Activated CD8-positive, alpha-beta T cell treated with anti-CD3 and anti-CD28 coated beads, Interleukin-2, amount 10 ng/mL, durations not matched to agents 7 days and 5 days (primary cell): ENCODE measurements at places on chromosomes 7 and 10. TPM values are rescaled to one million over a fixed set of nuclear protein-coding genes. Genes with fewer than 3 reads are reported as not detected.
A peak's percentile ranks its signal among the peaks of the same experiment; 100 is the strongest.

Gene CPN1
- not detected for total RNA-seq

GRCh38 chr10:126868371-126868770 is 36.9 kb upstream of the DOCK1 start:
- H3K4me3 ChIP-seq, result no peak overlapping the region
- no peaks in the 10 kb centered on the region for H3K36me3 ChIP-seq

- H3K27ac ChIP-seq, result no peak overlapping the region
- H3K36me3 ChIP-seq, result no peaks in the 10 kb centered on the region
- H3K4me3 ChIP-seq, result no peak overlapping the region
- no peak for DNase-seq
- H3K4me1 ChIP-seq, result no peaks in the 10 kb centered on the region
- no peaks in the 10 kb centered on the region for H3K27me3 ChIP-seq
Observed at GRCh38 chr7:137360087-137360679, 16.6 kb upstream of the PTN start.

GRCh38 chr7:18347170-18347569 is 148.4 kb upstream of the HDAC9 start:
- no peak overlapping the region for H3K27ac ChIP-seq
- no peak overlapping the region for H3K4me3 ChIP-seq
- H3K4me1 ChIP-seq, result no peaks in the 10 kb centered on the region
- no peaks in the 10 kb centered on the region for H3K27me3 ChIP-seq

DNA sequence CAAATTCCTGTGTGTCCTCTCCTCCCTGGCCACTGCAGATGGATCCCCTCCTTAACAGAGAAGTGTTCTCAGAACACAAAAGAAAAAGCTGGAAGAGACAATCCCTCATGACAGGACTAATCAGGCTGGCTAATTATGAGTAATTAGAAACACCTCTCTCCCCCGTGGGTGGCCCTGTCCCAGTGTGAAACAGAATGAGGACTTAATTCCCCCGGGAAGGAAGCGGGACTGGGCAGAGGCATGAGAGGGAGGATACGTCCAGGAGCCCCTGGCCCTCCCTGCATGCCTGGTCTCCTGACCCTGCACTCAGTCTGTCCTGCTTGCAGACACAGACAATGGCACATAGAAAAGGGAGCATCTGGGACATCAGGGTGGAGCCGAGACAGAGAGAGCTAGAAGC is 7.6 kb upstream of the ADCYAP1R1 start:
- H3K27me3 ChIP-seq, result peaks cover 35% of the 10 kb centered on the region
- H3K36me3 ChIP-seq, result no peaks in the 10 kb centered on the region
- H3K27ac ChIP-seq, result no peak overlapping the region
- no peak for DNase-seq

DNA sequence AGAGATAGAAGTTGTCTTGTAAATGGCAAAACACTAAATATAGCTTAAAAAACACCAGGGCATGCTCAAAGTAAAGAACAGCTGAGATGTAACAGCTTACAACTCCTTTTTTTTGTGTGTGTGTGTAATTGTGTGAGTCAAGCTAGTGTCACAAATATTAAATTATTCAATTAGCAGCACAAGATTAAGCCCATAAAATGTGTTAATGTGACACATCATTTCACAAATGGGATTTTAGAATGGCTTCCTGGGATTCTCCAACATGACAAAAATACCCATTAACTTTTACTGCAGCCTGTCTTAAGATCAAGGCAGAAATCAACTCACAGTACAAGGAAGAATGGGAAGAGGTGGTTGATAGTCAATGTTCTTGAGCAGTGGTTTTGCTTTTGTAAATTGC is 251.4 kb downstream of the KIF20B start:
- DNase-seq, result no peak
- no peaks in the 10 kb centered on the region for H3K4me1 ChIP-seq
- H3K27me3 ChIP-seq, result peaks cover 8% of the 10 kb centered on the region

DNA sequence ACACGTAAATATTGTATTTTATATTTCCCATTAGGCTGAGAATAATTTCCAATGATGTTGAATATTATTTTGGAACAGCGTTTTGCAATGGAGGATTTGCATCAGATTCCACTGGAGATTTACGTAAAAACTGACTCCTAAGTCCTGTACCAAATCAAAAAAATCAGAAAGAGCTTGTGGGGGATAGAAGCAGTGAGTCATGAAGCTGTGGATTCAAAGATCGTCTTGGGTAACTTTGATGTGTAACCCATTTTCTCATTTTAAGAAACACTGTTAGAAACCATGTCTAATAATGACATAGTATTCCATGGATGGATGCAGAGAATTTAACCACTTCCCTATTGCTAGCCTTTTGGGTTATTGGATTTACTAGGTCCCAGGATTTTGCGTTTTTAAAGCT is 158.6 kb downstream of the INHBA start:
- no peaks in the 10 kb centered on the region for H3K27me3 ChIP-seq
- no peak overlapping the region for H3K27ac ChIP-seq
- no peak overlapping the region for H3K4me3 ChIP-seq

GRCh38 chr7:92647652-92648051 is 57.5 kb upstream of the FAM133B start:
- peak overlapping the region; percentile 40 for H3K27ac ChIP-seq
- peaks cover 81% of the 10 kb centered on the region for H3K4me1 ChIP-seq

Gene AHR
- 43.7 TPM for total RNA-seq

DNA sequence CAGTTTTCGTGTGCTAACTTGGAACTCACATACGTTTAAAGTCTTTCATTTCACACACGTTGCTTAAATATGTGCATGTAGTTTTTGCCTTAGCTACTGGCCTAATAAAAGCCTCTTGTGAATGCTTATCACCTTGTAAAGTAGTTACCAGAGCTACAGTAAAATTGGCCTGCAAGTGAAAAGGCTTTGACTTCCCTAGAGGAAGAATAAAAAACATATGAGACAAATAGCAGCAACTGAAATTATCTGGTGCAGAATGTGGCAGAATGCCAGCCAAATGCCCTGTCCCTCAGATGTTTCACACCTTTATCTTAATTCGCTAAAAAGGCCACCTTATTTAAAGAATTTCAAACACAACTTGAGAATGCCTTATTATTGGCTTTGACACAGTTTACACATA is 28.1 kb upstream of the RPA3 start:
- DNase-seq, result no peak
- no peaks in the 10 kb centered on the region for H3K27me3 ChIP-seq
- peaks cover 10% of the 10 kb centered on the region for H3K4me1 ChIP-seq
- no peak overlapping the region for H3K27ac ChIP-seq
- no peaks in the 10 kb centered on the region for H3K36me3 ChIP-seq

Gene MBL2
- total RNA-seq, result not detected

DNA sequence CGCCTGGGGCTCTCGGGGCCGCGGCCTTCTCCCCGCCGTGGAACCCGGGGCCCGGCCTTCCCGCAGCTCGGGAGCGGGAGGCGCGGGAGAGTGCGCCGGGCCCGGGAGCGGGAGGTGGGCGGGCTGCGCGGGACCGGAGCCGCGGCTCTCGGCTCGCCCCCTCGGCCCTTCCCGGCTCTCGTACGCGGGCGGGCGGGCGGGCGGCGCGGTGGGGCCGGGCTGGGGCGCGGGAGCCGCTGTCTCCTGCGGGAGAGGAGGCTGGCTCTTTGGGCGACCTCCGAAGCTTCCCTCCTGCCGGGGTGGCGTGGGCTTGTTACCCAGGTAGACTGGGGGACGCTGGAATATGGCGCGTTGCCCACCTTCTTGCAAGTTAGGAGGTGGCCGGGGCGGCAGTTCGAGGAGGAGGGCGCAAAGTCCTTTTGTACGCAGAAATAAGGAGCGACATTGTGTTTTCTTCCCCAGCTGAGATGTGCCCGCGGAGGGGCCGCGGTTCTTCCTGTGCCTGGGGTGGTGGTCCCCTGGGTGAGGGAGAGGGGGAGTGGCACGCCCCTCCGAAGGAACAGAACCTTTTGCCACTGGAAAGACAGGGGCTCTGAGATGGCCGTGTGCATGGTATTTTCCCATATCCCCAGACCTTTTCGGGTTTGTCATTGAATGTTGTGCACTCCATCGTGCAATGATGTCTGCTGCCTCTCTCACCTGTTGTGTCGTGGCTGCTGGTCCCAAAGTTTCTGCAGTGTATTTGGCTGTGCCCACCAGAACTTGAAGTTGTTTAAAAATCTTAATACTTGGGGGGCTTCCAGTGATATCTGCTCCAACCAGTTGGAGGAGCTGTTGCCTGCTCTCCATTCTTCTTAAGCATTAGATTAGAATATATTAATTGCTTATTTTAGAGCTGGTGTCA is 844 bp downstream of the NRF1 start:
- H3K4me1 ChIP-seq, result peaks cover 56% of the 10 kb centered on the region
- H3K4me3 ChIP-seq, result peak overlapping the region; percentile 92
- H3K27ac ChIP-seq, result peak overlapping the region; percentile 88
- DNase-seq, result peak; percentile 53
- H3K36me3 ChIP-seq, result peaks cover 19% of the 10 kb centered on the region

DNA sequence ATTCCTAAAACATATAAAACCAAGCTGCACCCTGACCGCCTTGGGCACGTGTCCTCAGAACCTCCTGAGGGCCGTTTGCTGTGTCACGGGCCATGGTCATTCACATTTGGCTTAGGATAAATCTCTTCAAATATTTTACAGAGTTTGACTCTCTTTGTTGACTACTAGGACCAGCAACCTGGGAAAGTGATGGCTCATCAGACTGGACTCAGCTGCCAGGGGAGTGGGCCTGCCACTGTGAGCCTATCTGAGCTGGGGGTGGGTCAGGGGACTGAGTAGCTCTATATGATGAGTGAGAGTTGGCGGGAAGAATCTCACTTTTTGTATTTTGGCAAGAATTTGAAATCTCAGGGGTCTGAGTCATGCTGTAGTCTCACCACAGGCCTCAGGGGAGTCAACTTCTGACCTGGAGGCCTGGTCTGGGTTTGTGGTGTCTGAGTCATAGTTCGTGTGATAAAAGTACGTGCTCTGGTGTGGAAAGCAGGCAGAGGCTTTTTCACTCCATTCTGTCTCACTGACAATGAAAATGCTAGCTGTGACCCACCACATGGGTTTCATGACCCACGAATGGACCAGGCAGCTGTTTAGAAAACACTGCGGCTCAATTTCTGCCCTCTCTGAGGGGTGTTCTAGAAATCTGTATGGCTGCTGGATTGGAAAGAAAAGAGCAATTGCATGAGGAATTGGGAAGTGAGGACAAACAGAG is 4.2 kb upstream of the UPP1 start:
- H3K4me1 ChIP-seq, result peaks cover 60% of the 10 kb centered on the region
- peak overlapping the region; percentile 55 for H3K4me3 ChIP-seq
- no peaks in the 10 kb centered on the region for H3K27me3 ChIP-seq

DNA sequence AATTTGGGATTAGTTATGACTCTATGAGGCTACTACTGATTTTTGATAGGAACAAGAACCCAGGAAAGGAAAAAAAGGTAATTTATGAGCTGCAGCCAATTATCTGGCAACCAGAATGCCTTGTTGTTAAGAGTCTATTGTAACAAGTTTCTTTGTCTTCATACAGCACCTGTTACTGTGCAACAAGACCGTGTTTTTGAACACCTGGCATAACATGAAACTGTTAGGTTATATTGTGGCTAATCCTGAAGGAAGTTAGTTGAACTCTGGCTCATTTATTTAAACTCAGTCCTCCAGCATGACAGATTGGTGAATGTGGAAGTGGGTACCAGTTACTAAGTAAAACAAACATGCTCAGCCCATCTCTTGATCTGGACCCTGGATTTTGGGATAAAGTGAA is 33.0 kb downstream of the RALA start:
- H3K27me3 ChIP-seq, result no peaks in the 10 kb centered on the region
- DNase-seq, result no peak
- peaks cover 41% of the 10 kb centered on the region for H3K36me3 ChIP-seq
- H3K27ac ChIP-seq, result no peak overlapping the region
- H3K4me3 ChIP-seq, result no peak overlapping the region
- no peaks in the 10 kb centered on the region for H3K4me1 ChIP-seq

DNA sequence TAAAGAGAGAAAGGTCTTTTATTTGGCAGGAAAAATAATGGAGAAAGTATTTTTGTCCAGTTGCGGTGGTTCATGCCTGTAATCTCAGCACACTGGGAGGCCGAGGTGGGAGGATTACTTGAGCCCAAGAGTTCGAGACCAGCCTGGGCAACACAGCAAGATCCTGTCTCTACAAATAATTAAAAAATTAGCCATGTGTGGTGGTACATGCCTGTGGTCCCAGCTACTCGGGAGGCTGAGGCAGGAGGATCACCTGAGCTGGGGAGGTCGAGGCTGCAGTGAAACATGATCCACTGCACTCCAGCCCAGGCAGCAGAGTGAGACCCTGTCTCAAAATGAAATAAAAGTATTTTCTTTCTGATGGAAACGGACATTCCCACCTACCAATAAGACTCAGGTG is 77.8 kb upstream of the MKRN1 start:
- H3K4me3 ChIP-seq, result no peak overlapping the region
- no peaks in the 10 kb centered on the region for H3K4me1 ChIP-seq
- no peaks in the 10 kb centered on the region for H3K36me3 ChIP-seq

DNA sequence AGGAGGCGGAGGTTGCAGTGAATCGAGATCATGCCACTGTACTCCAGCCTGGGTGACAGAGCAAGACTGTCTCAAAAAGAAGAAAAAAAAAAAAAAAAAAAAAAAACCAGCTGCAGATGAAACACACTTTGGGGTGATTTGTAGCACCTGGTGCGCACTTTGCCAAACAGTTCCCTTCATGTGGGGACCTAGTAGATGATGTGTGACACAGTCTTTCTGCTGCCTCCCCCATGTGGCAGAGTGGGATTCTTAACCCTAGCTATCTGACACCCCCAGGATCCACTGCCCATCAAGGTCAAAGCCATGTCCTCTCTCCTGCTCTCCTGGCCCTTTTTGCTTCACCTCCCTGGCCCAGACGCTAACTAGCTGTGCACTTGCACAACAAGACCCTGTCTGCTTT is 52.1 kb upstream of the PDZD8 start:
- H3K27me3 ChIP-seq, result peaks cover 5% of the 10 kb centered on the region
- no peaks in the 10 kb centered on the region for H3K4me1 ChIP-seq
- no peak for DNase-seq
- no peak overlapping the region for H3K4me3 ChIP-seq
- H3K27ac ChIP-seq, result no peak overlapping the region

- H3K27ac ChIP-seq, result peak overlapping the region; percentile 87
- H3K36me3 ChIP-seq, result no peaks in the 10 kb centered on the region
- peaks cover 74% of the 10 kb centered on the region for H3K4me1 ChIP-seq
- DNase-seq, result no peak
- peak overlapping the region; percentile 53 for H3K4me3 ChIP-seq
Observed at GRCh38 chr10:17427666-17428350, 26.6 kb downstream of the ST8SIA6 start.

GRCh38 chr10:420154-421121 is 269.0 kb downstream of the DIP2C start:
- no peaks in the 10 kb centered on the region for H3K4me1 ChIP-seq
- DNase-seq, result no peak
- H3K27me3 ChIP-seq, result peaks cover 2% of the 10 kb centered on the region
- H3K27ac ChIP-seq, result no peak overlapping the region
- H3K36me3 ChIP-seq, result no peaks in the 10 kb centered on the region

- peaks cover 51% of the 10 kb centered on the region for H3K4me1 ChIP-seq
- peaks cover 1% of the 10 kb centered on the region for H3K36me3 ChIP-seq
- no peak for DNase-seq
- no peaks in the 10 kb centered on the region for H3K27me3 ChIP-seq
- peak overlapping the region; percentile 6 for H3K27ac ChIP-seq
Observed at GRCh38 chr10:100342627-100342972, 4.4 kb upstream of the SCD start.

- H3K27me3 ChIP-seq, result no peaks in the 10 kb centered on the region
- no peaks in the 10 kb centered on the region for H3K4me1 ChIP-seq
- no peak for DNase-seq
- no peak overlapping the region for H3K27ac ChIP-seq
- no peaks in the 10 kb centered on the region for H3K36me3 ChIP-seq
Observed at GRCh38 chr7:39045231-39045630, 67.5 kb downstream of the POU6F2 start.

- H3K27me3 ChIP-seq, result no peaks in the 10 kb centered on the region
- no peak for DNase-seq
Observed at GRCh38 chr10:87804939-87805569, 13.0 kb downstream of the ATAD1 start.

Gene CCL24
- not detected for total RNA-seq

Gene PAX4
- total RNA-seq, result not detected

Gene NEUROD6
- not detected for total RNA-seq
